ENCODE measurements at places on chromosomes 5 and 9.

DNA sequence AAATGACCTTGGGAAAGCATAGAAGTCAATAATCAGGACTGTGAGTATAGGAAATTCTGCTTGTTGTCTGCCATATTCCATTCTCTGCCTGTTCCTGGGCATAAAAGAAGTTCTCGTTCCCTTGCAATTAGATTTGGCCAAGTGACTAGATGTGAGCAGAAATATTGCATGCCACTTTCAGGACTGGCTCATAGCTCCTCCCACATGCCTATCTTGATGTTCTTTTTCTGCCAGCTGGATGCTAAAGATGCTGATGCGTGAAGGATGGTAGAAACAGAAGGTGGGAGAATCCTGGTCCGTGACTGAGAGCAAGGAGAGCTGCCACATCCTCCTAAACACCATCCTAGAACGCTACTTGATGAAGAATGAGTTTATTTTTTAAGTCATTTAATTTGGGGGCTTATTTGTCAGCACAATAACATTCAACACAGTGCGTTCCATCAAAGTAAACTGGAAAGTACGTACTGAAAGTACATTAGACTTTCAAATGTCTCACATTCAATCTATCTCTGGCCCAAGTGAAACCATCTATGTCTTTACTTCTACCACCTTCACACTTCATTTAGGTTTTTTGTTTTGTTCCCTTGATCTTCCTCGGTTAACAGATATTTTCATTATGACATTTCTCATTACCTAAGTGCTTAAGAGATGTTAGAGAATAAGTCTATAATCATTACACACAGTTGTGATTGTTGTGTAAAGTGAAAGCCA lies 648.5 kb downstream of the RAB3C start:
- DNase-seq, result no peak

GRCh38 chr5:76863001-76863400 lies 13.2 kb downstream of the S100Z start:
- DNase-seq, result no peak

- no peak for DNase-seq
These were observed 2.0 kb upstream of the SMIM27 start for GRCh38 chr9:32550150-32550561.

GRCh38 chr9:91714874-91715615 lies 235.0 kb downstream of the ROR2 start:
- no peak for DNase-seq

DNA sequence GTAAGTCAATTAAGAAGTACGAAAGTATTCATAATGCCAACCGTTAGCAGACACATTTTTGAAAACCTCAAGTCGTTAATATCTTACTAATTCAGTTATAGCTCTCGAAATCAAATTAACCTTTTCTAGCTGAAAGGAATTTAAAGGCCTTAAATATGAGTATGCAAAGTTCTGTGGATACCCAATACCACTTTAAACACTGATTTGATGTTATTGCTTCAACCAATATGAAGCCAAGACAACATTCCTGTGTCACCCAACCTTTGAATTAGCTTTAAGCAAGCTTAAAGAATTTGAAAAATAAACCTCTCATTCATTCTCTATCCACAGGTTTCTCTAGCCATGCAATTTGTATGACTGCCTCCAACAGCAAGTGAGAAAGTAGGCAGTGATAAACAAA lies 204.5 kb downstream of the MCTP1 start:
- DNase-seq, result no peak

DNA sequence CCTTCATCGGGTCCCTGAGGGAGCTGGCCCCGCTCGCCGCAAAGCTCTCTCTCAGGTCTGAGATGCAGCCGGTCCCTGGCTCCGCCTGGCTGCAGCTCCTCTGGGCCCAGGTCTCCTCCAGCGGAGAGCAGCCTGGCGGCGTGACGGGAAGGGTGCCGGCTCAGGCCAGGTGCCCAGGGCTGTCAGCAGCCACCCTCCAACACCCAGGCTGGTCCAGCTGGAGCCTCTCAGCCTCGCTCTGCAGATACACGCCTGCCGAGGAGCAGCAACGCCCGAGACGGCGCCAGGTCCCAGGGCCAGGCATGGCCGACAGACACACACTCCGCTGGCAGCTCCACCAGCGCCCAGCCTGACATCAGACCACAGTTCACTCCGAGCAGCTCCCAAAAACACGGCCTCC lies 25.6 kb downstream of the FAM163B start:
- DNase-seq, result no peak

DNA sequence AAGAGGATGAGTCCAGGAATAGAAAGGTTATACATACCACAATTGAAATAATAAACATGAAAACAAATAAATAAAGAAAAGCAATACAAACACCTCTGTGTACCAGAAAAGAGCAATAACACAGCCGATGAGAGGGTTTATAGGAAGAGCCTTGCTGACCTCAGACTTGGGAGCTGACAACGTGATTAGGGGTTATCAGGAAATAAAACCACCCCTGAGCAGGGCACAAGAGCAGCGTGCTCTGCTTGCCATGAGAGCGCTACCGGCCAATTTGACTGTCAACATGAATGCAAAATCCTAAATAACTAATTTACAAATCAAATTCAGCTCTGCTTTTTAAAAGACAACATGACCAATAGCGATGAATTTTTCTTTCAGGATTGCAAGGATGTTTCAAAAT lies 2.6 kb upstream of the FREM1 start:
- no peak for DNase-seq

DNA sequence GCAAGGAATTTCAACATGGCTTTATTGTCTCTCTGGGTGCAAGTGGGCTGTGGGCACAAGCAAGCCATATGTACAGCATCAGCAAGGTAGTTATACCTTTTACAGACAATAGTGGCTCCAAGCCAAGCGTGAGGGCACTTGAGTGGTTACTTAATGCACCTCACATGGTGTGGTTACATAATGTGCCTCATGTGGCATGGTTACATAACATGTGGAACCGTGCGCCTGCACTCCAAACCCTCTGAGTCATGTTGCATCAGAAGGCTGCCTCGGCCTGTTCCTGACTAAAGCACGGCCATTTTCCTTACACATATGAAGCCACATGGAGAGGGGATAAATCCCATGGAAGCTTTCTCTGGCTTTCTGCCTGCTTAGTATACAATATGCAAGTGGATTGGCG lies 150.9 kb downstream of the OSTF1 start:
- DNase-seq, result no peak

- DNase-seq, result no peak
These were observed 322.6 kb downstream of the FBXL17 start for GRCh38 chr5:108059334-108059733.

Data from activated CD4-positive, alpha-beta T cell treated with anti-CD3 and anti-CD28 coated beads for 24 hours (primary cell).